ENCODE measurements at places on chromosomes 12 and 14. TPM values are rescaled to one million over a fixed set of nuclear protein-coding genes. Genes with fewer than 3 reads are reported as not detected.
A peak's percentile ranks its signal among the peaks of the same experiment; 100 is the strongest.

Gene PAX9
- total RNA-seq: not detected

Gene ACVR1B
- total RNA-seq: 36.8 TPM

Gene RNFT2
- not detected for total RNA-seq

Gene TGM1
- total RNA-seq: 4.9 TPM

DNA sequence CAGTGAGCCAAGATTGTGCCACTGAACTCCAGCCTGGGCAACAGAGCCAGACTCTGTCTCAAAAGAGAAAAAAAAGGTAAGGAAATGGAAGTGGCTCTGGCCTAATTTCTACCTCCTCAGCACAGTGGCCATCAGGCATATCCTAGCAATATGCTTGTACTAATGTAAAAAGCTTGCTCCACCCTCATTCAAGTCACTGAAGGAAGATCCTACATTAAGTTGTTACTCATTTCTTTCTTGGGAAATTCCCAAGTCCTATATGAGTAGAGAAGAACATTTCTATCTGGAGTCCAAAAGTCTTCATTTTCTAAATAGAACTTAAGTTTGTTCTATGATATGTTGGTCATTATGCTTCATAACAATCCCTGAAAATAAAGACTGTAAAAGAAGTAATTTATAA, 67.3 kb upstream of the HOXC13 start:
- no peaks in the 10 kb centered on the region for H3K27me3 ChIP-seq
- no peak for DNase-seq
- H3K4me1 ChIP-seq: no peaks in the 10 kb centered on the region
- H3K27ac ChIP-seq: no peak overlapping the region
- no peak overlapping the region for H3K4me3 ChIP-seq

DNA sequence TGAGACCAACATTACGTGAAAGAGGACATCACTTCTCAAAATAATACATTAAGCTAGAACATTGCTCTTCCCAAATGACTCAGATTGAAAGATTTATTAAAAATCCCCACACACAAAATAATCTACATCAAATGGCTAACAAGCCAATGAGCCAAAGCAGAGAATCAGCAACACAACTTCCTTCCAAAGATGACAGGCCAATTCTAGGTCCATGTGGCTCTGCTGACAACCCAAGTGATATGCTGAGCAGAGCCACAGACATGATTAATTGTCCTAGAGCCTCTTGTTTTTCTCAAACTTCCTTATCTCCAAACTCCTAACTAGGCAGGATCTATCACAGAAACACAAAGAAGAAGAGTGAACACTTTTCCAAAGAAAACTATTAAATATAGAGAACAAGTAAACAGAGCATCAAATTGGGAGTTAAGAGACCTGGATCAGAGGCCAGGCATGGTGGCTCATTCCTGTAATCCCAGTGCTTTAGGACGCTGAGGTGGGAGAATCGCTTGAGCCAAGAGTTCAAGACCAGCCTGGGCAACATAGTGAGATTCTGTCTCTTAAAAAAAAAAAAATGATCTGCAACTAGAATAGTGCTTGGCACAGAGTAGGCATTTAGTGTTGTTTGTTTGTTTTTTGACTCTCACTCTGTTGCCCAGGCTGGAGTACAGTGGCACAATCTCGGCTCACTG, 38.5 kb downstream of the SENP1 start:
- no peak for DNase-seq
- H3K4me1 ChIP-seq: no peaks in the 10 kb centered on the region
- H3K4me3 ChIP-seq: no peak overlapping the region
- no peak overlapping the region for H3K27ac ChIP-seq

- no peaks in the 10 kb centered on the region for H3K27me3 ChIP-seq
- DNase-seq: no peak
- H3K27ac ChIP-seq: no peak overlapping the region
- no peaks in the 10 kb centered on the region for H3K36me3 ChIP-seq
Observed at GRCh38 chr12:19964549-19964948, 403.8 kb upstream of the PDE3A start.

- DNase-seq: no peak
- no peak overlapping the region for H3K4me3 ChIP-seq
- peaks cover under 1% of the 10 kb centered on the region for H3K4me1 ChIP-seq
- H3K36me3 ChIP-seq: peaks cover 44% of the 10 kb centered on the region
- H3K27ac ChIP-seq: no peak overlapping the region
- no peaks in the 10 kb centered on the region for H3K27me3 ChIP-seq
Observed at GRCh38 chr14:103346286-103346685, 12.2 kb downstream of the EIF5 start.

GRCh38 chr12:120571299-120571698, 9.9 kb downstream of the POP5 start:
- H3K4me3 ChIP-seq: no peak overlapping the region
- H3K27me3 ChIP-seq: no peaks in the 10 kb centered on the region
- DNase-seq: no peak
- H3K27ac ChIP-seq: no peak overlapping the region
- peaks cover 18% of the 10 kb centered on the region for H3K4me1 ChIP-seq

GRCh38 chr12:76643438-76643837, 83.9 kb upstream of the OSBPL8 start:
- peak; percentile 35 for DNase-seq
- no peak overlapping the region for H3K27ac ChIP-seq
- no peak overlapping the region for H3K4me3 ChIP-seq
- no peaks in the 10 kb centered on the region for H3K4me1 ChIP-seq
- H3K27me3 ChIP-seq: no peaks in the 10 kb centered on the region

GRCh38 chr14:95786566-95786965, 72.6 kb upstream of the TCL1A start:
- no peaks in the 10 kb centered on the region for H3K27me3 ChIP-seq
- H3K4me3 ChIP-seq: no peak overlapping the region
- H3K36me3 ChIP-seq: no peaks in the 10 kb centered on the region
- H3K27ac ChIP-seq: no peak overlapping the region

DNA sequence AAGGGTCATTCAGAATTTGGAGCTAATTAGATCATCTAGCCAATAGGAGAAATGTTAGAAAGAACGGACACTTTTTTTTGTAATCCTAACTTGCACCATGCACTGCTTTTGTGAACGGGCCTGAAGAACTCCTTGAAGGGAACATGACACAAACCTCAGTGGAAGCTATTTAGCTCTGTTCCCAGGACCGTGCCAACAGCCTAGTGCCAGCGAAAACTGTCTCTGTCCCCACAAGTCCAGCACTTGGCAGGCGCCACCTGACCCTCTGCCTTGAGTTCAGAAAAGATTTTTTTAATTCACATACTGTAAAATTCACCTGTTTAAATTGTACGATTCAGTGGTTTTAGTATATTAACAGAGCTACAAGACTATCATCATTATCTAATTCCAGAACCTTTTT, 31.3 kb upstream of the KCNA5 start:
- no peak overlapping the region for H3K27ac ChIP-seq
- H3K36me3 ChIP-seq: no peaks in the 10 kb centered on the region
- H3K27me3 ChIP-seq: no peaks in the 10 kb centered on the region
- no peak overlapping the region for H3K4me3 ChIP-seq
- DNase-seq: no peak

- H3K36me3 ChIP-seq: no peaks in the 10 kb centered on the region
- peaks cover 7% of the 10 kb centered on the region for H3K4me1 ChIP-seq
Observed at GRCh38 chr12:67426067-67426466, 156.9 kb downstream of the CAND1 start.
